ENCODE measurements at places on chromosomes 11 and 22.

DNA sequence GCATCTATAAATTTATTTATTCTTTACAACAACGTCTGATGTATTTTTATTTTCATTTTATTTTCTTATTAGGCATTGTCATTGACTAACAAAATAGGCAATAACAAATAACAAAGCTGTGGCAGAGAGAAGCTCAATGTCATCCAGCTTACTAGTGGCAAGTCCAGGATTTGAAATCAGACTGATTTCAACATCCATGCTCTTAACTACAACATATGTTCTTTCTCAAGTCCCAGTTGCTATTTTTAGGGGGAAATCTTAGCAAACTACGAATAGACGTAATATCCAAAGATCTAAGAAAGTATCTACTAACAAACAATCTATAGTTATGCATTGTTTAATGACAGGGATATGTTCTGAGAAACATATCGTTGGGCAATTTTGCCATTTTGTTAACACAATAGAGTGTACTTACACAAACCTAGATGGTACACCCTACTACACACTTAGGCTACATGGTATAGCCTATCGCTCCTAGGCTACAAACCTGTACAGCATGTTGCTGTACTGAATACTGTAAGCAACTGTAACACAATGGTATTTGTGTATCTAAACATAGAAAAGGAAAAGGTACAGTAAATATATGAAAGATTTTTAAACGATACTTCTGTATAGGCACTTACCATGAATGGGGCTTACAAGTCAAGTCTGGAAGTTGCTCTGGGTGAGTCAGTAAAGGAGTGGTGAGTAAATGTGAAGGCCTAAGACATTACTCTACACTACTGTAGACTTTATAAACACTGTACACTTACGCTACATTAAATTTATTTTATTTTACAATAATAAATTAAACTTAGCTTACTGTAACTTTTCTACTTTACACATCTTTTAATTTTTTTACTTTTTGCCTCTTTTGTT, 151.3 kb downstream of the DLG2 start:
- DNase-seq: no peak

DNA sequence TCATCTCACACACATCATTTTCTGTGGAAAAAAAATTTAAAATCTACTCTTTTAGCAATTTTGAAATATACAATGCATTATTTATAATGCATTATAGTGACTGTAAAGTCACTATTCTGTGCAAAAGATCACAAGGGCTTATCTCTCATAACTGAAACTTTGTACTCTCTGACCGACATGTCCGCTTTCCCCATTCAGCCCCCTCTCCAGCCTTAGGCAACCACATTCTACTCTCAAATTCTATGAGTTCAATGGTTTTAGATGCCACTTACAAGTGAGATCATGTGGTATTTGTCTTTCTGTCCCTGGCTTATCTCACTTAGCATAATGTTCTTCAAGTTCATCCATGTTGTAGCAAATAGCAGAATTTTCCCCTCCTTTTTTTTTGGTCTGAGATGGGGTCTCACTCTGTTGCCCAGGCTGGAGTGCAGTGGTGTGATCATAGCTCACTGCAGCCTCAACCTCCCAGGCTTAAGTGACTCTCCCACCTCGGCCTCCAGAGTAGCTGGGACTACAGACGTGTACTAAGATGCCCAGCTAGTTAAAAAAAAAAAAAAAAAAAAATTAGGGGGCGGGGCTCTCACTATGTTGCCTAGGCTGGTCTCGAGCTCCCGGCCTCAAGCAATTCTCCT, 44.5 kb downstream of the SYN3 start:
- DNase-seq: no peak

DNA sequence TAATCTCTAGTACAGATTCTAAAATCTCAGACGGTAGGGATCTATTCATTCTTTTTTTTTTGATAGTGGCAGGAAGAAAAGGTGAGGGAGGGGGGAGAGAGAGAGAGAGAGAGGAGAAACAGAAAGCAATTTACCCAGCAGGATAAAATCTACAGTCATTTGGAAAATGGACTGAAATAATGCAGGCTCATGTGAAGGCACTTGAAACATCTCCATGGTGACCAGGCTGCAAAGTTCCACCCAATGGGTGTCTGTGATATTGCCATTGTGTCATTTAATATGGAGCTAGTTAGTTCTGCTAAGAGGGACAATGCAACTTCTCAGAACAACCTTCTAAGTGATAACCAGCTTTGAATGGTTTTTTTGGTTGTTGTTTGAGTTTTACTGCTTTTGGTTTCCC, 165.2 kb upstream of the RAG2 start:
- DNase-seq: no peak

DNA sequence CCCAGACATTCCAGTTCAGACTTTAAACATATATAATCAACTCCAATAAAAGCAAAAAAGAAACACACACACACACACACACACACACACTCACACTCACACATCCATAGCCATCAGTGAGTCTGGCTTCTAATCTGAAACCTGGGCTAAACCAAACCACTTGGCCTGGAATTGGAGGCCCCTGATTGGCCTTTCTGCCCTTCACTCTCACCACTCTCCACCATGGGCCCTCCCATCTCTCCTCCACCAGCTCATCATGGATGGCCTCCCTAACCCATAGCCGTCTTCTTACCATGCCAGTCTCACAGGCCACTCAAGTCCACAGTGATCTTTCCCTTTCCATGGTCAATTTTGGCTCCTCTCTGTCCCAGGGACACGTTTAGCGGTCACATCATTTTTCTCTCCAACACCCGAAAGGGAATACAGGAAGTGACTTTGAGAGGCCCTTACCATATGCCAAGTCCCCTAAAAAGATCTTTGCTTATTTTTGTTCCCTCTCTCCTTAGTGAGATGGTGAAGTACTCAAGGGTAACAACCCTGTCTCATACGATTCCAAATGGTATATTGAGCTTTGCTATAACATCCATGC, 66.6 kb downstream of the ENDOD1 start:
- no peak for DNase-seq

GRCh38 chr22:49996119-49996517, 16.4 kb downstream of the IL17REL start:
- no peak for DNase-seq

- DNase-seq: no peak
These were observed 88.0 kb downstream of the DLG2 start for GRCh38 chr11:85539029-85539689.

DNA sequence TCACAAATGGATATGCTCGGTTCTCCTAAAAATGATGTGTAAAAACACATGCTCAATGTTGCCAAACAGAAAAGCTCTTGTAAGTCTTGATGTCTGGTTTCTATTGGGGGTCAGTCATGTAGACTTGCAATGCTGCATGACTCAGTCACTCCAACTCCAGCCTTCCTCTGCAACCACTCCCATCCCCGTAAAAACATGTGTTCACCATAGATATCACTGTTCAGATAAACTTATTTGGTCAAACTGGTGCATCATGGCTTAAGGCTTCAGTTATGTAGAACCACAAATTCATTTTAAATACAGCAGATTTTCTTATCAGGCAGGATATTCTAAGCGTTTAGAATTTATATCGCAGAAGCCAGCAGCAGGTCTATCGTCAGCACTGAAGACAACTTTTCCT, 298.4 kb upstream of the LUZP2 start:
- DNase-seq: no peak

Data from activated naive CD8-positive, alpha-beta T cell treated with anti-CD3 and anti-CD28 coated beads for 36 hours (primary cell).